CD8-positive, alpha-beta T cell (primary cell): ENCODE measurements at places on chromosomes 16 and 17.

GRCh38 chr16:66054095-66054494 is 312.4 kb upstream of the CDH5 start:
- DNase-seq: no peak

- DNase-seq: no peak
Observed at GRCh38 chr17:58302919-58303585, 22.3 kb upstream of the MPO start.

DNA sequence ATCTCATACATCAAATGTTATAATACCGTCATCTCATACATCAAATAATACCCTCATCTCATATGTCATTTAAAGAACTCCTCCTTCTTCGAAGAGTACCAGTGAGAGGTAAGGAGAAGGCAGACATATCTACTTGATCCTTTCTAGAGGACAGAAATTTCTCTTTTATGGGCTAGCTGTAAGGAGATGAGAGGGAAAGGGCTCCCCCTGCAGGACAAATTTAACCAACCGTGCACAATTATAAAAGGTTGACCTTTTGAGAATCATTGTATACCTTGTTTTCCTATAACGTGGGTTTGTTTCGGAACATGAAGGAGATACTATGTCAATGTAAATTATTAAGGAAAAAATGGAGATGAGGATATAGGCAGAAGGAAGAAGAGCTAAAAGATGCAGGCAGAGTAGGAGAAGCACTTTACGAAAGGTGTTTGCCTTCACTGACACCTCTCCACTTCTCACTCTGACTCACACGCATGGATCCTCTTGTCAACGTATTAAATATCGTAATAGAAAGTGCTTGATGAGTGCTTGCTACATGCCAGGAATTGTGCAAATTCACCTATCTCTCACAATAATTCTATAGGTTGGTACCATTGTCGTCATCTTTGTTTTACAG is 465.9 kb upstream of the ERCC4 start:
- no peak for DNase-seq

- DNase-seq: no peak
Observed at GRCh38 chr17:18028114-18028951, 10.6 kb downstream of the ATPAF2 start.

DNA sequence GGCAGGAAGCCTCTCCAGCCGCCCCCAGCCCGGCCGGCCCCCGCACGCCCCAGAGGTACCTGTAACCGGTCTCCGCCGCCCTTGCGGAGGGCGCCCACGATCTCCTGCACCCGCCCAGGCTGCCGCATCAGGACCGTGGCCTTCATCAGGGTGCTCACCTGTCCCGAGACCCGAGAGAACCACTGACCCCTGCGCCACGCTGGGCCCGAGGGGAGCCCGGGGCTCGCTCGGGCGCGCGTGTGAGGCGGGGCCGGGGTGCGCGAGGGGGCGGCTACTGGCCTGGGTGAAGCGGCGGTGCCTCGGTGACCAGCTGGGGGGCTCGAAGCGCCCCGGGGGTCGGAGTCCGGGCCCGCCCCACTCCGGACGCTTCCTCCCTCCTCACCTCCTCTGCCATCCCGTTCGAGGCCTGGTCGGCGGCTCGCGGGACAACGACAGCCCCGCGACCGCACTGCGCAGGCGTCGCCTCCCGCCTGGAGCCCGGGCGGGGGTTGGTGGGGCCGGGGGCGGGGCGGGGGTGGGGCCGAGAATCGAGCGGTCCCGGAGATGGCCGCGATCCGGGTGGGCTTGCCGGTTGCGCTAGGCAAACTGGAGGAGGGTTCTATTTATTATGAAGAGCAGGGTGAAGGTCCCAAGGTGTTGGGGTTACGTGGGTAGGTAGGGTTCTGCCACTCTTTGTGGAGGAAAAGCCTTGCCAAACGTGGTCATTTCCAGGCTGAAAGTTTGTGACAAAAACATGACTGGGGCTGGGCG is at the start of gene NT5C3B:
Gene NT5C3B, minus strand, starts transcription at position 433 of the 750 bp plus-strand sequence. Its CDS starts 39 bp downstream, at position 394.
- peak; percentile 43 for DNase-seq

GRCh38 chr16:168424-168823 is 2.6 kb downstream of the HBM start:
- no peak for DNase-seq

- DNase-seq: no peak
Observed at GRCh38 chr16:56615353-56615752, 7.0 kb downstream of the MT2A start.

DNA sequence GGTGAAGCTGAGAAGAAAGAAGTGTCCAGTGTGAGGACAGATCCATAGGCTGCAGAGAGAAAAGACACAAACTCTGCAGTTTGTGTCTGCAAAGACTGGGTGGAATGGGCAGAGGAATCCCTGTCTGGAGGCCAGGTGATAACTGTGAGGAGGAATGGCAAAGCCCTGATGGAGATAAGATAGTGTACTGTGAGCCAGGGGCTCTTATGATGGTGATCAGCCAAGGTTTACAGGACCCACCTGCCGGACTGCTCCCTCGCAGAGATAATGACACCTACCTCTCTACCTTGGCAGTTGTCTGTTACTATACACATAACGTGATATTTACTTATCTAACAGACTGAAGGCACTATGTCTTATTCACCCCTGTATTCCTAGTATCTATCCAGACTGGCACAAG is 92.6 kb upstream of the ASIC2 start:
- DNase-seq: no peak

DNA sequence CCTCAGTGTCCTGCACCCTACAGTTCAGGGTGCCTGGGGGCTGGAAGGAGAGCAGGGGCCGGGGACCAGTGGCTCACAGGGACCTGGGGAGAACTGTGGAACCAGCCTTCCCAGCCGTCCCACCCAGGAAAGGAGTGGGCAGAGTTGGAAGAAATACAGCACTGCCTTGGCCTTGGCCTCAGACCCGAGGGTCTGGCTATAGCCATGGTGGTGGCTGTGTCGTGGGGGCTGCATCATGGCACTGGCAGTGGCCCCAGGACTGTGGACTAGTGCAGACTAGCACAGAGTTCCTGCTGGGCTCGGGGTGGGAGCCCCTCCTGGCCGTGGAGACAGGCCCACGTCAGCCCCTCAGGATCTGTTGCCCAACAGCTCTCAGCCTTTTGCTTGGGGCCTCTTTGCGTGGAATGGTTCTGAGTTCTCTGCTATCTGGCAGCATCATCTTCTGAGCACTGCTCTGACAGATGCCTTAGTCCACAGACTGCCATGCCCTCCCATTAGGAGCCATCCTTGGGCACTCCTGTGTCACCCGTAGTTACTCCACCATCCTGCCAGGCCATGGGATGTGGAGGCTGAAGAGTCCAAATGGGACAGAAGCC is 12.6 kb upstream of the DNASE1 start:
- no peak for DNase-seq

DNA sequence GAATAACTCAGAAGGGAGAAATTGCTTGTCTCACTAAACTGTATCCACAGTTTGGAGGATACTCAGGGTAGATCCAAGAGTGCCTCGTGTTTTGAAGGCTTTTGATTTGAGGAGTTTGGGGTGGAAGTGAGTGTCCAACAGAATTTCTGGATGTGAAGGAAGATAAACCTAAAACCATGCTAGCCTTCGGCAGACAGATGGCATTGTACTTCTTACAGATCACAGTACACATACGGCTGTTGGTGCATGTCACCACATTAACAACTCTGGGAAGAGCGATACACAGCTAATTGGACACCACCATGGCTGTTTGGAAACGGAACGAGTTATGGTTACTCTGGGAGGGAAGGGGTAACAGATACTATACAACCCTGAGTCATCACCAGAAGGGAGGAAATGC is 420.4 kb downstream of the GRIN2A start:
- DNase-seq: no peak

GRCh38 chr17:48013876-48014594 is 23.6 kb downstream of the COPZ2 start:
- no peak for DNase-seq

GRCh38 chr16:83272843-83273242 is 534.9 kb upstream of the HSBP1 start:
- DNase-seq: no peak

DNA sequence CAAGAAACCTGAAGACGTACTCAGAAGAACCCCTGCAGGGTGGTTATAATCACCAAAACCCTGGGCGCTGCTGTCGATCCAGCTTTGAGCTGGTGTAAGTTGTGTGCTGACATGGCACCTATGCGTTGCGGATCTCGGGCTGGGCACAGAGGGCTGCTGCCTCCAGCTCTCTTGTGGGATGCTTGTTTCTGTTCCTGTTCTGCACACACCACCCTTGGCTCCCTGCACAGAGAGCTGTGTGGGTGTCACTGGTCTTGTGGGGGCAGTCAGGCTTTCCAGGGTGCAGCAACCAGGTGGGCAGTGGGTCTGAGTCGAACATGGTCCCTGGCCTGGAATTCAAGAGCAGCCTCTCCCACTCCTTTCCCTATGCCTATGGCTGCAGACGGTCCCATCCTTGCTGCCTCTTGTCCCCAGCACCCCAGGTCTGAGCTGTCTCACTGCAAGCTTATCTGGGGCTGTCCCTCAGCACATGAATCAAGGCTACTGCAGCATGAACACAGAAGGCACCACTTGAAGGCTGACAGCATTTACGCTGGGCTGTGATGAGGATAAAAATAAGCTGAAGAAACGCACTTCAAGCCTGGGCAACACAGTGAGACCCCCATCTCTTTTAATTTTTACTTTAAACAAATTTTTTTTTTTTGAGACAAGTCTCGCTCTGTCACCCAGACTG is 20.1 kb downstream of the ZNF276 start:
- DNase-seq: no peak

DNA sequence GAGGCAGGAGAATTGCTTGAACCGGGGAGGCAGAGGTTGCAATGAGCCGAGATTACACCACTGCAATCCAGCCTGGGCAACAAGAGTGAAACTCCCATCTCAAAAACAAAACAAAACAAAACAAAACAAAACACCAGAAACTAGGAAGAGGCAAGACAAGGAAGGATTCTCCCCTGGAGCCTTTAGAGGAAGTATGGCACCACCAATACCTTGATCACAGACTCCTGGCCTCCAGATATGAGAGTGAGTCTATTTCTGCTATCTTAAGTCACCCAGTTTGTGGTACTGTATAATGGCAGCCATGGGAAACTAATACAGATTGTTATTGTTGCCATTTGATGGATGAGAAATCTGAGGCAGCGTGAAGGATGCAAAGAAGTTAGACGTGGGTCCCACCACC is 14.6 kb upstream of the CPPED1 start:
- DNase-seq: no peak

- DNase-seq: no peak
Observed at GRCh38 chr17:31660684-31661083, 198.4 kb downstream of the COPRS start.

GRCh38 chr17:43907998-43908721 is 824 bp upstream of the MPP2 start:
- DNase-seq: peak; percentile 61

DNA sequence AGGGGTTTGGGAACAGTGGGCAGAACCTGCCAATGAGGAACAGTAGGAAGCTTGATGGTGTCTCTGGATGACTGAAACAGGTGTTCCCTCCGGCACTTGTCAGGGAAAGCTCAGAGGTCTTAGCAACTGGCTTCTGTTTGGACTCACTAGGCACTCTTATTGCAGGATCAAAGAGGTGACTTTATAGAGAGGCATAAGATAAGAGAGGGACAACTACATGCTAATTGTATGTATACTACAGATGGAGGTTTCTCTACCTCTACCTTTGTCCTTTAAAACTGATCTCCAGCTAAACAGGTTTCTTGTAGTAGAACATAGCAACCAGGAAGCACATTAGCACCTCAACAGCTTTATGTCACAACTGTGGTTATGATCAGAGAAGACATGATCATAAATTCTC is 7.6 kb downstream of the CNTD1 start:
- DNase-seq: no peak

DNA sequence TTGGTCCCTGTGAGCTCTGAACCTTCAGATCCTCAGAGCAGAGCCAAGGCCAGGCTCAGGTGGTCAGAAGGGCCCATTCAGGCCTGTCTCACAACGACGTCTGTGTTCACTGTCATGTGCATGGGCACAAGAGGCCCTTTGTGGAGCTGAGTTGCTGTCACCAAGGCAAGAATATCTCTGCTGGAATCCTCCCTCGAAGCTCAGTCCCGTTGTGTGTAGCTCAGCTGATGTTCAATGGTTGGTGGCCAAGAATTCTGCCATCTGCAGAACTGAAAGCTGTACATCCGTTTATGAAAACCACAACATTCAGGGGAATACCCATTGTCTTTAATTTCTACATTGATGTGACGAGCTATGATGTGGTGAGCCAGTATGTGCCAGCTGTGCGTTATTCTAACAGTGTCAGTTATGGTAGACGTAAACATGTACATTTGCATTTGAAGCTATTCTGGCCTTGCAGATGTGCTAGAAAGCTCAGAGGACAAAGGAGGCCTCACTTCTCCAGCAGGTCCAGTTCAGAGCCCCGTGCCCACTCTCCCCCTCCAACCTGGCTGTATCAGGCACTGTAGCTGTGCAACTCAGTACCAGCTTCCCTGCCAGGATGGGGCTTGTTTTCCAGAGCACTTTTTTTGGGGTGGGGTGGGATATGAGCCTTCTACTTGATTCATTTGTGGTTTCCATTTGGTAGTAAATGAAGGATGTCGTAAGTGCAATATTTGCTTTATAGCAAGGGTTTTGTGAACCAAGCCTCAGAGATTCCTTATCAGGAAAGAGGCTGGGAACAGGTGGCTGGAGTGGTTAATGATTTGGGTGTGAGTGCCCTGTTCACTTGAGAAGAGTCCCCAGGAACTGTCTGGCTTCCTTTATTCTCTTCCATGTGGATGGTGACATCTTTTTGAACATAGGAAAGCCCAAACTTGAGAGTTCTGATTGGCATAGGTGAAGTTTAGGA is 56.1 kb downstream of the B9D1 start:
- no peak for DNase-seq
